Small intestine (tissue), 16 donors: ENCODE measurements at places on chromosomes 13 and 19. TPM values are rescaled to one million over a fixed set of nuclear protein-coding genes. Genes with fewer than 3 reads are reported as not detected.
A peak's percentile ranks its signal among the peaks of the same experiment; 100 is the strongest.

The ZNF844 gene
- 1.6 TPM for polyA plus RNA-seq

- H3K4me1 ChIP-seq = no peaks in the 10 kb centered on the region
- no peaks in the 10 kb centered on the region for H3K27me3 ChIP-seq
- no peaks in the 10 kb centered on the region for H3K36me3 ChIP-seq
- DNase-seq = no peak
Measured at GRCh38 chr13:92272177-92272576, 873.8 kb downstream of the GPC5 start.

- H3K4me1 ChIP-seq = no peaks in the 10 kb centered on the region
- no peaks in the 10 kb centered on the region for H3K36me3 ChIP-seq
- H3K4me3 ChIP-seq = no peak overlapping the region
- DNase-seq = no peak
- no peaks in the 10 kb centered on the region for H3K27me3 ChIP-seq
Measured at GRCh38 chr13:99041788-99042187, 63.9 kb upstream of the DOCK9 start.

GRCh38 chr13:24161010-24161775 lies 673 bp downstream of the SPATA13 start:
- no peak for DNase-seq
- peak overlapping the region; percentile 84 for H3K27ac ChIP-seq
- peaks cover 12% of the 10 kb centered on the region for H3K36me3 ChIP-seq
- no peaks in the 10 kb centered on the region for H3K27me3 ChIP-seq
- H3K4me3 ChIP-seq = peak overlapping the region; percentile 90
